SJSA1 (cell line): ENCODE measurements at places on chromosomes 3 and 15.

DNA sequence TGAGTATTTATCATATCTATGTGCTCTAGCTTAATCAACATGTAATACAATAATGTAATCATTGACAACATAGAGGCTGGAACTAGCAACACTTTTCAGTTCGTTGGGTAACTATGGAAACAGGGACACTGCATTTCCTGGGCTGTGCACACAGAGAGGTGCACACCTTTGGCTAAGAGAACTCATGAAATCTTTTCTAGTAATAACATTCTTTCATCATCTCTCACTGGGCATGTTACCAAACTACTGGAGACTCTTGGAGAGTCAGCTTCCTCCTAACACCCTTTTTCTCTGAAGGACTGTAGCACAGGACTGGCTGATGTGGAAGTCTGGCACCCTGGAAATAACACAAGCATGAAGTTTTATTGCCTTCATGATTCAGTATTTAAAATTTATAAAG, 135.6 kb downstream of the KCNMB2 start:
- H3K4me3 ChIP-seq: no peak overlapping the region
- H3K27me3 ChIP-seq: no peaks in the 10 kb centered on the region

GRCh38 chr3:12752809-12753208, 6.2 kb downstream of the TMEM40 start:
- H3K27ac ChIP-seq: no peak overlapping the region
- DNase-seq: no peak
- H3K4me3 ChIP-seq: no peak overlapping the region
- H3K4me1 ChIP-seq: peaks cover 8% of the 10 kb centered on the region
- no peaks in the 10 kb centered on the region for H3K27me3 ChIP-seq
- H3K36me3 ChIP-seq: no peaks in the 10 kb centered on the region

- no peak overlapping the region for H3K27ac ChIP-seq
- H3K36me3 ChIP-seq: no peaks in the 10 kb centered on the region
- no peaks in the 10 kb centered on the region for H3K4me1 ChIP-seq
- H3K27me3 ChIP-seq: no peaks in the 10 kb centered on the region; the same call in 1 of the 2 replicates
These were observed 11.7 kb upstream of the ZNF148 start for GRCh38 chr3:125386811-125387210.

GRCh38 chr3:108103886-108104797, 13.3 kb upstream of the CD47 start:
- H3K27ac ChIP-seq: no peak overlapping the region
- H3K4me3 ChIP-seq: no peak overlapping the region
- H3K27me3 ChIP-seq: no peaks in the 10 kb centered on the region
- H3K4me1 ChIP-seq: peaks cover 5% of the 10 kb centered on the region
- no peaks in the 10 kb centered on the region for H3K36me3 ChIP-seq

- H3K27me3 ChIP-seq: no peaks in the 10 kb centered on the region
- H3K27ac ChIP-seq: no peak overlapping the region
- H3K36me3 ChIP-seq: no peaks in the 10 kb centered on the region
- DNase-seq: no peak
These were observed 76.4 kb downstream of the ZPLD1 start for GRCh38 chr3:102511168-102511567.
